ENCODE measurements at places on chromosomes 5 and 9.

DNA sequence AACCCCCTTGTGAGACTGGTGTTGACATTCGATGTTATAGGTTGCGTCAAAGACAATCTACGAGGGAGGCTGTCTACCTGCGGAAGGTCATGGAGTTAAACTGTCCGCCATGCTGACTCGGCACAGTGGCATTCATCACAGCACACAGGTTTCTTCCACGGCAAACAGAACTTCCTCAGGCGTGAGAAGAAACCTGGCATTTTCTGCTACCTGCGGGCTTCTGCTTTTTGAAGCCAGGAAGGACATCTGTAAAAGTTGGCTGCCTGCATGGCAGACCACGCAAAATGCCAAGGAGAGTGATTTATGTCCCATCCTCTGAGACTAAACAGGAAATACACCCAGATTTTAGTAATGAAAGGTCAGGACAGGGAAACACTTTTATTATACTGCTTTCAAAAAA is 809.8 kb upstream of the NUDT12 start:
- DNase-seq: no peak

- no peak for DNase-seq
These were observed 138.4 kb downstream of the GADD45G start for GRCh38 chr9:89743216-89743572.

- DNase-seq: no peak
These were observed 130.1 kb downstream of the C9orf50 start for GRCh38 chr9:129490583-129491486.

GRCh38 chr9:134325096-134325812 is 1.0 kb upstream of the RXRA start:
- no peak for DNase-seq

DNA sequence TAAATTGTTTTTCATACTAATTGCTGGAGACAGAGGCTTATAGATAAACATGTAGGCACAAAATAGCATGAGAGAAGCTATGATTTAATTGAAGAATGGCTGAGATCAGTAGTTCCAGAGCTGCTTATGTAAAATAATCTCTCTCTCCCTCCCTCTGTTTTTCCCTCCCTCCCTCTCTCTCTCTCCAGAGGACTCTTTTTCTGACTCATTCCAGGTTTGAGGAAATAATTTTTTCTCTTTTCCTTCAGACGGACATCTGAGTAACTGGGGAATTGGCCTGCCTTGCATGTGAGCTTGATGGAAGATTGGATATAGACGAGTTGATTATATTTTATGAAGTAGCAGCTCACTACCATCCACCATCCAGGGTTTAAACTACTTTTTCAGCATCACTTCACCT is 35.5 kb downstream of the KCTD16 start:
- no peak for DNase-seq

GRCh38 chr9:79279356-79279755 is 292.4 kb upstream of the TLE4 start:
- no peak for DNase-seq

DNA sequence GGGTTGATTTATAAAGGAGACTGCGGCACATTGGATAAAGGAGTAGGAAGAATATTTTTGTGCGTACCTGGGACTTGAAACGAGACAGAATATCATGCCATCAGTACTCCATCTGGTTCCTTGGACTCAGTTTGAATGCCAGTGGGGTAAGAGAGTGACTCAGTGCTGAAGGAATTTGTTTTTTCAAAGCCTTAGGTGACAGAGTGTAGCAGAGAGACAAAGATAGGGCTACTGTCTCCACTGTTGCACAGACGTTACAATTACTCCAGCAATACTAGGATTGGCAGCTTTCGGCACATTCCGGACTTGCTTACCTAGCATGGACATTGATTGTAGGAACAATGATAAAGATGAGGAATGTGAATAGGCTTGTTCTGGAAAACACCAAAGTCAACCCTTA is 250.7 kb downstream of the KCTD16 start:
- DNase-seq: no peak

DNA sequence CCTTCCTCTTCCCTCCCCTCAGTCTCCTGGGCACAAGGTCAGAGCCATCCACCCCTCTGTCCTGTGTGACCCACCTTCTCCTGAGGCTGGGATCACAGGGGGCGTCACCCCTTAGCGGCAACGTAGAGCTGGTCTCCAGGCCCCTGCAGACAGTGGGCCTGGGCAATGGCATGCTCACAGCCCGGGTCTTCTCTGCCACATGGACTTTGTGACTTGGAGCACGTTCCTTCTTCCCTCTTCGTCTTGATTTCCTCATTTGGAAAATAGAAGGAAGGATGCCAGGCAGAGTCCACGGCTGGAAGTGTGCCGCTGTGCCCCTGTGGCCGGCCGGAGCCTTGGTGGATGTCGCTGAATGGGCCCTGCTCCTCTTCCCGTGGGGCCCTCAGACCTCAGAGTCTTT is 10.0 kb downstream of the RXRA start:
- no peak for DNase-seq

DNA sequence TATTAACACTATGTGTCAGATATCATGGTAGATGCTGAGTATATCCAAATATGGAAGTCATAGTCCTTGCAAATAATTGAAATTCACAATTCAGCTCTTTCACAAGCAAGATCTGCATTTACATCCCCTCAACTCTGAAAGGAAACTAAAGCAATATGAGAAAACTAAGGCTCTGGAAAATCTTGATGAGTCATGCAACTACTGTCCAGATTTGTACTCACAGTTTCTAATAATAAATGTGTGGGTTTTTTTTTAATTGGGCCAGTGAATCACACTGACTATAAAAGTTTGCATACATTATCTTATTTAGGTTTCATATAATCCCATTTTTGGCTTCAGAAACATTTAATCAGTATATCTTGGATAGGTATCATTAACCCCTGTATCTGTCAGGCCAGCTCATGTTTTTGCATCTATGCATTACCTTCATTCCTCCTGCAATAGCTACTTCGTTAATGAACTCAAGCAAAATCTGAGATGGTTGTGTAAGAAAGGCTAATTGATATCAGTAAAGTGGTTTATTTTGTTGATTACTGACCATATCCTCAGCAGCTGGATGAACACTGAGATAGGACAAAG is 58.7 kb upstream of the PRR16 start:
- no peak for DNase-seq

DNA sequence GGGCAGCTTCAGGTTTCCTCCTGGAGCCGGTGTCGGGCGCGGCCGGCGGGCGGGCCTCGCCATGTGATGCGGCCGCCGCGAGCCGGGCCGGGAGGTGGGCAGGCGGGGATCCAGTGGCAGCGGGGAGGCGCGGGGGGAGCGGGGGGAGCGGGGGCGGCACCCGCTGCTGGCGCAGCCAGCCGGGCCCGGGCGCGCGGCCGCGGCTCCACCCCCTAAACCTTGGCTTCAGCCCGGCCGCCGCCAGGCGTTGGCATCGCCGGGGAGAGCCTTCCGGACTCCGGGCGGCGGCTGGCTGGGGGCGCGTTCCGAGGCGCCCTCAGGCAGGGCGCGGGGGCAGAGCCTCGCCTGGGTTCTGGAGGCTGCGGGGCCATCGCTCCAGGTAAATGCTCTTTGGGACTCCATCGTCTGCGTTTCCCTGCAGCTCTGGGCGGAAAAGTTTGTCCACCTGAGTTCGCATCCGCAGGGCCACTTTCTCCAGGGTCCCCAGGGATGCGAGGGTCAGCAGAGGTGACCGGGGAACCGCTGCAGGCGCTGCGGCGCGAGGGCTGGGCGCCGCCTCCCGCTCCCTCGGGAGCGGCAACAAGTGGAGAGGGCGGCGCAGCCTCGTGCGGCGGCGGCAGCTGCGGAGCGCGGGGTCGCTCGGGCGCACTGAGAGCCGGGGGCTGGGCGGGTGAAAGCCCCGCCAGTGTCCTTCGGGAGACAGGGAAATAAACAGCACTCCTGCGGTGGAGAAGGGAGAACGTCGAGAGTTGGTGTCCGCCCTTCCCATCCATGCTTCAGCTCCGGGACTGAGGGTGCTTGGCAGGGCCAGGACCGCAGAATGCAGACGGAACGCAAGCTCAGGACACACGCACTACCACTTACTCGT is at the start of gene ARHGEF28:
Gene ARHGEF28, plus strand, starts transcription at position 253 of the 868 bp plus-strand sequence. CDS start 58,656 bp downstream, outside the sequence.
- DNase-seq: no peak

DNA sequence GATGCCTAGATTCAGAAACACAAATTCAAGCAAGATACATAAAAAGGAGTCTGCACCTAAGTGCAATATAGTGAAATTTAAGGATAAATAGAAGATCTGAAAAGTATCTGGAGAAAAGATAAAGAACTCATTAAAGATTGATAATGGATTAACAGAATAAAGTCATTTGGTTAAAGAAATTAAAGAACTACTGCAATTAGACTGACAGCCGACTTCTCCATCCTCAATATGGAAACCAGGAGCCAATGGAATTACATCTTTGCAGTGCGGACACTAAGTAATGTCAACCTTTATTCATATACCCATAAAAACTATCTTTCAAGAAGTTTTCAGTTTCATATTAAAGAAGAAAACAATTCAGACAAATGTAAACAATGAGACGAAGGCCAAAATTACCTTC is 81.0 kb downstream of the MRPL36 start:
- no peak for DNase-seq

DNA sequence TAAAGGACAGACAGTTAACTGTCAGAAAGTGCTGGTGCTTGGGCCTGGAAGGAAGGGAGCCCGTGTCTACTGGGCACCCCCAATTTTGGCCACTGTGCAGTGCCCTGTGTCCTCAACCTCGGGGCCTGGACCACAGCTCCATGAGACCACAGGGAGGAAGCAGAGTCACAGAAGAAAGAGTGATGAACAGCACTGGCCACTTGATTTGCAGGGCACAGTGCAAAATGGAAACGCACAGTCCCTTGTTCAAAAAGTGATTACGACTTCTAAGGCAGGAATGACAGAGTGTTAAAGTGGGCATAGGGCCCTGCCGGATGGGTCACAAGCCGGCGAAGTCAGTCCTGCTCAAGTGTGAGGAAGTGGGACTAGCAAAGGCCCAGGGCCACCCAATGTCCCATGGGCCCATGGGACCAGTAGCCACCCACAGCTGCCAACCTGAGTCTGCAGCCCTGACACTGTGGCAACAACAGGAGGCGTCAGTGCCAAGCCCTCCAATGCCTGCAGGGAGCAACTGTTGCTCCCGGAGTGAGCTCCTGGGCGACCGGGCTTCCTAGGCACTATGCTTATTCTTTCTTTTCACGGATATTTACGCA is 85.4 kb downstream of the ADAMTS2 start:
- DNase-seq: no peak

DNA sequence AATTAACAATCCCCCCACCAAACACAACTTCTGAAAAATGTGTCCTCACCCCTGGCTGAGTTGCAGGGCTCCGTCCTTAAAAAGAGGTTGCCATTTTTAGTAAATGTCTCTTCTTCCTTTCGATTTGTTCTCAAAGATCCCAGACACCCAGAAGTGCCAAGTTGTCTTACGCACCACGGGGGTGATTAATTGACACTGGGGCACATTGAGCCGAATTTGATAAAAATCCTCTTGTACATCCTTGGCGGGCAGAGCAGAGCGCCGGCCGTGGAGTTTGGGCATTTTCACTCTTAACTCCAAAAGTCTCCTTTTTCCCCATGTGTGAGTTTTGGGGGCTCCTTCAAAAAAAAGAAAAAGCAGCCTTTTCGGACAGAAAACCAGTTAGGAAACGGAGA is 4.5 kb downstream of the LMX1B start:
- no peak for DNase-seq

DNA sequence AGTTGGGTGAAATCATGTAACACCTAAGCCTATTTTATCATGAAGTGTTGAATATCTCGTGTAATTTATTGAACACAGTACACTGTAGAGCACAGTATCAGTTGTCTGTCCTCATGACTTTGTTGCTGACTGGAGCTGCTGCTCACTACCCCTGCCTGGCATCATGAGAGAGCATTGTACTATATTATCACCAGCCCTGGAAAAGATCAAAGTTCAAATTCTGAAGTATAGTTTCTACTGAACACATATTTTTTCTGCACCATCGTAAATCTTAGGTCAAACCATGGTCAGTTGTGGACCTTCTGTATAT is 169.3 kb upstream of the RAI14 start:
- no peak for DNase-seq

GRCh38 chr5:125044491-125045282 is 298.2 kb upstream of the ZNF608 start:
- DNase-seq: no peak

GRCh38 chr9:109974918-109975276 is 194.9 kb downstream of the PALM2AKAP2 start:
- no peak for DNase-seq
